ENCODE measurements at places on chromosomes 5 and 9.
A peak's percentile ranks its signal among the peaks of the same experiment; 100 is the strongest.

- DNase-seq = no peak
Observed at GRCh38 chr5:17113174-17113958, 104.1 kb upstream of the BASP1 start.

- DNase-seq = no peak
Observed at GRCh38 chr5:107518190-107518589, 152.5 kb downstream of the EFNA5 start.

DNA sequence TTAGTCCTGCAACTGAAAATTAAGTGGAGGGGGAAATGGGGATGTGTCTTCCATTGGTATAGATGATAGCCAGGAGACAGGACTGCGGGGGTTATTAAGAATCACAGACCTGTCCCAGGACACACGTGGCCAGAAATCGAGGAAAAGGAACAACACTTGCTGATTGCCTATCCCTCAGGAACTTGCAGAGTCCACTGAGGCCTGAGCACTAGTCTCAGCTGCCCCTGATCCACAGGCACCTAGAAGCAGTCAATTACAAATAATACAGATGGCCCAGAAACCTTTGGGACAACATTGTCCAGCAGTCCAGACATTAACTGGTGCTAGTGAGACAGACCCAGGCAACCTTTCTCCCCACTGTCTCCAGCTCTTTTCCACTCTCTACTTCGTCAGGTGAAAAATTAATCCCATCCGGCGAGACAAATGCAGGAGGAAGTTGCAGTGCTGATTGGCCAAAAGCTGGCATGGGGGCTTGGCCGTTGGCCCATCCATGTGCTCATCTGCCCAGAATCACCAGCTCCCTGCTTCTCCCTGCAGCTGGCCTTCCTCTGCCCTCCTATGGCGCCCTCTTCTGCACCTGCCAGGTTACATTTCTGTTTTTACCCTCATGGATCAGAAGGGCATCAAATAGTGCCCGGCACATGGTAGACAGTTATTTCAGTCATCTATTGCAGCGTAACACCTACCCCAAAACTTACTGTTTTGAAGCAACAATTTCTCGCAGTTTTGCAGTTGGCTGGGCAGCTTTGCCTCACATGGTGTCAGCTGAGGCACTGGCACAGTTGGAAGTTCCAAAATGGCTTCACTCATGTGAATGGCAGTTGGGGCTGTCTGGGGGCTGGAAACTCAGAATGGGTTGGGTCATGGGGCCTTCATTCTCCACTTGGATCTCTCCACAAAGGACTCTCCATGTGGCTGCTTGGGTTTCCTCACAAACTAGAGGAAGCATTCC lies 3.6 kb upstream of the B4GALT1 start:
- peak; percentile 12 for DNase-seq

DNA sequence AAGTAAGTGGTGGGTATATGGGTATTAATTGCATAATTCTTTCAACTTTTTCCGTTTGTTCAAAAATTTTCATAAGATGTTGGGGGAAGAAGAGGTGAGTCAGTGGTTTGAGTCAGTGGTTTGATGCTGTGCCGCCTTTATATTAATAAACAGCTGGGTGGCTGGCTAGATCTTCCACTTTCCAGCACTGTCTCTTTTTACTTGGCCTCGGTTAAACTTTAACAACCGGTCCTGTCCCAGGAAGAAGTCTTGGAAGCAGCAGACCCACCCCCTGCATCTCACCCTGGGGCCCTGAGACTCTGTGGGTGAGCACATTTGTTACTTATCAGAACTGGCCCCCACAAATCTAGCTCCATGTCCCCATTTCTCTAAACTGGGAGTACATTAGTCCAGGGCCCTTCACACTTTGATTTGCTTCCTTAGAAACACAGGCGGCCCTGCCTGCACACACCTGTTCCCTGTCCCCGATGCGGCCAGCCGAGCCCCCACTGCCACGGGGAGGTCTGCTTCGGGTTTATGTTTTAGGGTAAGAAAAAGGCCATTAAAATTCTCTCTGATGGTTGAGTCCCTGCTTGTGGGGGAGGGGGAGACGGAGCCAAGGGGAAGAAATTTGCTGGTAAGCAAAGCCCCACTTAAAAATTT lies 90.7 kb downstream of the PTCH1 start:
- no peak for DNase-seq

DNA sequence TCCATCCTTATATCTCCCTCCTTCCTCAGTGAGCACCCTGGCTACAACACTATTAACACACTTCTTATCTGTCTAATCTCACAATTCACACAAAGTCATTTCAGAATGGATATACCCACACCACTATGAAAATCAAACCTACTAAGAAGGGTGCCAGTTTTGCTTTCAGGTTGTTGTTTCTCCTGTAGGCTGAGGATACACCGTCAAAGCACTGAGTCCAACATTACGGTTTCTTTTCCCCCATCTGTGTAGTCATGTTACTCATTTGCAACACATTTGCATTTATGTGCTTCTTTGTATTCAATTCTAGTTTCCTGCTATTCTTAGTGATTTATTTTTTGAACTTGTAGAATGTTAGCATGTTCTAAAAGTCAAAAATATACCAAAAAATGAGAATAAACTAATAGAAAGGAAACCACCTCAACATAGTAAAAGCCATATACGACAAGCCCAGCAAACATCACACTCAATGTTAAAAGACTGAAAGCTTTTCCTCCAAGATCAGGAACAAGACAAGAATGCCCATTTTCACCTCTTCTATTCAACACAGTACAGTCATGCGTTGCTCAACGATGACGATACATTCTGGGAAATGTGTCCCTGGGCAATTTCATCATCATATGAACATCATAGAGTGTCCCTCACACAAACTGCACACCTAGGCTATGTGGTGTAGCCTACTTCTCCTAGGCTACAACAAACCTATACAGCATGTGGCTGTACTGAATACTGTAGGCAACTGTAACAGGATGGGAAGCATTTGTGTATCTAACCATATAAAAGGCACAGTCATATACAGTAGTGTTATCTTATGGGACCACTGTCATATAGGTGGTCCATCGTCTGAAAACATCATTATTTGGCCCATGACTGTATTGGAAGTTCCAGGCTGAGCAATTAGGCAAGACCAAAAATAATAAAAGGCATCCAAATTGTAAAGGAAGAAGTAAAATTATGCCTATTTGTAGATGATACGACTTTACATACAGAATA lies 6.3 kb downstream of the ROR2 start:
- no peak for DNase-seq

DNA sequence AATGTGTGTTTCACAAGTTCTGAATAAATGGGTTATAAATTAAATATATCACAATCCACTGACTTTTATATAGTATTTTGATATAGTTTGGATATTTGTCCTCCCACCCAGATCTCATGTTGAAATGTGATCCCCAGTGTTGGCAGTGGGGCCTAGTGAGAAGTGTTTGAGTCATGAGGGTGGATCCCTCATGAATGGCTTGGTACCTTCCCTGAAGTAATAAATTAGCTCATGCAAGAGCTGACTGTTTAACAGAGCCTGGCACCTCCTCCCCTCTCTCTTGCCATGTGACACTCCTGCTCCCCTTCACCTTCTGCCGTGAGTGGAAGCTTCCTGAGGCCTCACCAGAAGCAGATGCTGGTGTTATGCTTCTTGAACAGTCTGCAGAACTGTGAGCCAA lies 127.9 kb upstream of the PALM2AKAP2 start:
- DNase-seq = no peak

DNA sequence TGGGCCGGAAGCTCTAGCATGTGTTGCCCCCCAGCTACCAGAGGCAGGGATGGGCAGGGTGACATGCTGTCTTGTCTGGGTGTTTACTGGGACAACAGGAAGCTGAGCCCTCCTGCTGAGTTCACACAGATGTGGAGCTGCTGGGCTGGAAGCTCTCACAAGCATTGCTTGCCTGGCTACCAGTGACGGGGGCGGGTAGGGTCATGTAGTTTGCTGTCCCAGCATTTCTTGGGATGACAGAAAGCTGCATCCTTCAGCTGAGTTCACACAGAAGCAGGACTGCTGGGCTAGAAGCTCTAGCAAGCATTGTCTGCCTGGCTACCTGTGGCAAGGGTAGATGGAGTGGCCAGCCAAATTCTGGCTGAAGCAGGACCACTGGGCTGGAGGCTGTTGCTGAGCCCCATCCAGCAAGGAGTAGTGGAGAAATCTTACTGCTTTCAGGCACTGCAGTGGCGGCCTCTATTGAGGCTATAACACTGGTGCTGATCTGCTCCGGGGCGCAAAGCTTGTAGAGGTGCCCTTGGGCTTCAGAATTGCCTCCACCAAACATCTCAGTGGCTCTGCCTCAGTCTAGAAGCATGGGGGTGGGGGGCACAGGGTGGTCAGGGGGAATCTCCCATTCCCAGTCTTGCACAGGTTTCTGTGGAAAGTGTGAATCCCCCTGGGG lies 25.1 kb downstream of the POLK start:
- DNase-seq = no peak

GRCh38 chr9:72718503-72718902 lies 197.1 kb downstream of the TMC1 start:
- no peak for DNase-seq

- DNase-seq = no peak
Observed at GRCh38 chr9:15942831-15943424, 390.1 kb downstream of the CCDC171 start.

GRCh38 chr9:34547960-34548611 lies 25.3 kb upstream of the ENHO start:
- peak; percentile 12 for DNase-seq

GRCh38 chr5:95565280-95565920 lies 10.5 kb downstream of the ARSK start:
- DNase-seq = no peak

- no peak for DNase-seq
Observed at GRCh38 chr5:146340260-146341081, 1.8 kb downstream of the POU4F3 start.

DNA sequence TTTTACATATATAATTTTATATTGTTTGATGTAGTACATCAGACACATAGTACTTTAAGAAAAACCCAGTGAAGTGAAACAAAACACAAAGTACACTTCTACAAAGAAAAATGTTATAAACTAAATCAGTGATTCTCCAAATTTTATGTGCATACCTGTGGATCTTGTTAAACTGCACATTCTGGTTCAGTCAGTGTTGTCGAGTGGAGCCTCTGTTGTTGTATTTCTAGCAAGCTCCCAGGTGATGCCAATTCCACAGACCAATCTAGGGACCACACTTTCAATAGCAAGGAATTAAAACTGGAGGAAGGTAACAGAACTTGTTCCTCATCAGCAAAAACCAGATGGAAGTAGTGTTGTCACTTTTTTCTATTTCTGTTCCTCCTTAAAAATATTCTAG lies 183.8 kb upstream of the CD180 start:
- no peak for DNase-seq

DNA sequence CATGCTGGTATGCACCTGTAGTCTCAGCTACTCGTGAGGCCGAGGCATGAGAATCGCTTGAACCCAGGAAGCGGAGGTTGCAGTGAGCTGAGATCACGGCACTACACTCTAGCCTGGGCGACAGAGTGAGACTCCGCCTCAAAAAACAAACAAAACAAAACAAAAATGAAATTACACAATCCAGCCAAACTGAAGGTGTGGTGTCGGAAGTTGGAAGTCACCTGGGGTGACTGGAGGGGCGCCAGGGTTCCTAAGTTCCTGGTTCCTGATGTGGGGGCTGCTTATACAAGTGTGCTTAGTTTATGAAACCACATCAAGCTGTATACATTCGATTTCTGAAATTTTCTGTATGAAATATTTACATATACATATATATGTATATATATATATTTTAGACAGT lies 3.7 kb upstream of the DOLPP1 start:
- DNase-seq = no peak

GRCh38 chr9:38119560-38120236 lies 50.7 kb upstream of the SHB start:
- DNase-seq = no peak

DNA sequence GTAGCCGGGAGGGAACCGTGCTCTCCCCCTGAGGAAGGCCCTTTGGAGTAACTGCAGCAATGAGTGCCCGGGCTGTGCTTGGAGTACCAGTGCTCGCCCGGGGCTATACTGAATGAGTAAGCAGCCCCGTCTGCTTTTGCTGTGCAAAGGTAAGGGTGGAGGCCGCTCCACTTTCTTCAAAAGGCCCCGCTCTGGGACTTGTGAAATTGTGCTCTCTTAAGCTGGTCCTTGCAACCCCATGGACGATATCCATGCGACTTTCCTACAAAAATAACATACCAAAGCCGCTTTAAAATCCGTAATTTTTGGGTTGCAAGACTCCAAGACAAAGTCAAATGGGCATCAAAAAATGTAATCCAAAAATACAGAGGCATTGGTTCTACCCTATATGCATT lies 578 bp upstream of the TNFAIP8 start:
- peak; percentile 35 for DNase-seq
